ENCODE measurements at places on chromosomes 7 and 10.

DNA sequence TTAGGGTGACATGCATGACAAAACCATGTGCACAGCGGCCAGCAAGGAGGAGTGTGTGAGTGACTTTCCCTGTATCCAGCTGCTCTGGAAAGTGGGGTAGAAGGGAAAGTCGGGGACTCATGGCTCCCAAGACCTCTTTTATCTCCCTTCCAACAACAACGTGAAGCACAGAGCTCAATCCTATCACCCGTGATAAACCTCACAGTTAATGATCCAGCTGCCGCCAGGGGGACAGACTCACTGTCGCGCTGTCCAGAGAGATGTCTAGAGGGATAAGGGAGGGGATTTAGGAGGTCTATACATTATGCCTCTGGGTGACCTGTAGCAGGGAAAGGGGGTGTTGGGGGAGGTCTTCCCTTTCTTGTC, 84.0 kb upstream of the SMNDC1 start:
- DNase-seq: no peak

DNA sequence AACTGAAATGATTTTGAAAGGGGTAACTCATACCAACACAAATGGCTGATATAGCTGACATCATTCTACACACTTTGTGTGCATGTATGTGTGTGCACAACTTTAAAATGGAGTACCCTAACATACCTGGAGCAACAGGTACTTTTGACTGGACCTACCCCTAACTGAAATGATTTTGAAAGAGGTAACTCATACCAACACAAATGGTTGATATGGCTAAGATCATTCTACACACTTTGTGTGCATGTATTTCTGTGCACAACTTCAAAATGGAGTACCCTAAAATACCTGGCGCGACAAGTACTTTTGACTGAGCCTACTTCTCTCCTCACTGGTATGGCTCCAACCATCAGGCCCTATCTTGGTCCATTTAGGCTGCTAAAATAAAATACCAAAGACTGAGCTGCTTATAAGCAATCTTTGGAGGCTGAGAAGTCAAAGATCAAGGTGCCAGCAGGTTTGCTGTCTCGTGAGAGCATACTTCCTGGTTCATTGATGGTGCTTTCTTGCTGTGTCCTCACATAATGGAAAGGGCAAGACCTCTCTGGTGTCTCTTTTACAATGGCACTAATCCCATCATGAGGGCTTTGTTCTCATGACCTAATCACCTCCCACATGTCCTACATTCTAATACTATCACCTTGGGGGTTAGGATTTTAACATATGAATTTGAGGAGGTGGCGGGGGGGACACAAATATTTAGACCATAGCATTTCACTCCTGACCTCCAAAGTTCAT, 173.3 kb downstream of the CFTR start:
- no peak for DNase-seq

- no peak for DNase-seq
These were observed 24.9 kb upstream of the AMPH start for GRCh38 chr7:38655833-38656774.

GRCh38 chr7:122833888-122834570, 52.2 kb downstream of the CADPS2 start:
- no peak for DNase-seq
